M059J (cell line): ENCODE measurements at places on chromosomes 12 and 14.

- no peak for DNase-seq
These were observed 56.9 kb downstream of the ACTN1 start for GRCh38 chr14:68922201-68922621.

DNA sequence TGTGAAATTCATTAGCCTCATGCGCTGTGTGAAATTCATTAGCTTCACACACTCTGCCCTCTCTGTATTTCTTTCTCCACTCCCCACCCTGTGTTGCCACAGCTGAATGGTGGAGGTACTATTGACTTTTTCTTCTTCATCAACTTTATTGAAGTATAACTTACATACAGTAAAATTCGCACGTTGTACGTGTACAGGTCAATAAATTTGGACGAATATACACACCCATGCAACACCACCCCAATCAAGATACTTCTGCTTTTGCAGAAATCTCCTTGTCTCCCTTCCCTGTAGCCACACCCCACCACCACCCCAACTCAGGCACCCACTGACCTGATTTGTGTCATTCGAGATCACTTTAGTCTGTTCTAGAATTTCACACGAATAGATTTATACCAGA lies 51.8 kb downstream of the FBXL14 start:
- no peak for DNase-seq

DNA sequence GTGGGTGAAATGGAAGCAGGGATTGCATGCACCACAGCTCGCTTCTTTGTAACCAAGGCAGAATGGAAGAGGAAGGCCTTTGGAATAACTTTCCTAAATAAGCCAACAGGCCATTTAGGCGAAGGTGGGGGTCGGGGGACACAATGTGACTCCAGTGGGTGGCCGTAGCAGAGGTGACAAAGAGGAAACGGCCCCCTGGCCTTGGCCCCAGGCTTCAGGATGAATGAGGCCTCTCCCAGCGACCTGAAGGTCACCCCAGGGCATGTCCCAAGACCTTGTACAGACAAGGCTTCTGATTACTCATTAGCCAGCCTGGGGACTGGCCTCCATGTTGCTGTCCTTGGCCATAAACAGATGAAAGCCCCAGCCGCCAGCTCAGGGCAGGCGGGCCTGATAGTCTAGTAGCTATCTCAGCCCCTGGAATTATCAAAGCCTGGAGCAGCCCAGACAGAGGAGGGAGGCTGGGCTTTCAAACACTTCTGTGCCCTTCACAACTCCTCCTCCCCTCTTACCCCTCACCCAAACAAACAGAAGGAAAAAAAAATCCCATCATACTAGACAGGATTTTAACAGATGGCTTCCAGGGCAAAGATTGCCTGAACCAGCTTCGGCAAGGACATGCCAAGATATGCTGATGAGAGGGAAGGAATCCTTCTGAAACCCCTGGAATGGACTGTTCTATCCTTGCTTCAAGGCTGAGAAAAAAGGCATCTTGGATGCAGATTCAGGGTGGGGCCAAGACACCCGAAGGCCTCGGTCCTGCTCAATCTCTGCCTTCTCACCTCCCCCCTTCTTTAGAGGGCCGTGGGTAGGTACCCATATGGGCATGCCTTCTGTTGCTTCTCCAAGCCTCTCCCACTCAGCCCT lies 142.3 kb upstream of the PARP11 start:
- no peak for DNase-seq

DNA sequence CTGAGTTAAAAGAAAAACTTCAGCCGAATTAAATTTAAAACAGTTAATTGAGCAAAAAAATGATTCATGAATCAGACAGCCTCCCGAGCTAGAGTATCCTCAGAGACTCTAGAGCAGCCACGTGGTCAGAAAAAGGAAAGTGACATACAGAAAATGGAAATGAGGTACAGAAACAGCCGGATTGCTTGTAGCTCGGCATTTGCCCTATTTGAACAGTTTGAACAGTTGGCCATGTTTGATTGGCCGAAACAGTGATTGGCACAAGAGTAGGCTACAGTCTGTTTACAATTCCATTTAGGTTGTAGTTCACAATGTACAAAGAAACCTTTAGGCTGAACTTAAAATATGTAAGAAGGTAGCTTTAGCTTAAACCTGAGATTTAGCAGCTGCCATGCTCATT lies 12.9 kb upstream of the OXA1L start:
- peak; percentile 57 for DNase-seq

- no peak for DNase-seq
These were observed 339.0 kb downstream of the TMEM121 start for GRCh38 chr14:105865266-105865903.

DNA sequence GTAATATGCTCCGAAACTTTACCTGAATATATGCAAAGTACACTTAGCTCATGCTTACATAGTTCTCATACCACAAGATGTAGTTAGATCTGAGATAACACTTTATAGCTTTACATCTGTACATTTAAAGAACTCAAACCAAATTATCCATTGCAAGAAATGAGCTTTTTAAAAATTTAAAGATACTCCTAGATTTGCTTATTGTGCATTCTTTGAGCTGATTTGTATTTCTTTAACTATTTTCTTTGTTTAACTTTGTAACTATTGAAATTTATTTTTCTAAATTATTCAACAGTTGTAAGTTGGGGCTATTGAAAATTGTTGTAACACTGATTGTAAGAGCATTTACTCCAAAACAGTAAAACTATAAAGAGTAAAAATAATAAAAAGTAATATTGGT lies 340.2 kb upstream of the NOVA1 start:
- DNase-seq, result no peak

DNA sequence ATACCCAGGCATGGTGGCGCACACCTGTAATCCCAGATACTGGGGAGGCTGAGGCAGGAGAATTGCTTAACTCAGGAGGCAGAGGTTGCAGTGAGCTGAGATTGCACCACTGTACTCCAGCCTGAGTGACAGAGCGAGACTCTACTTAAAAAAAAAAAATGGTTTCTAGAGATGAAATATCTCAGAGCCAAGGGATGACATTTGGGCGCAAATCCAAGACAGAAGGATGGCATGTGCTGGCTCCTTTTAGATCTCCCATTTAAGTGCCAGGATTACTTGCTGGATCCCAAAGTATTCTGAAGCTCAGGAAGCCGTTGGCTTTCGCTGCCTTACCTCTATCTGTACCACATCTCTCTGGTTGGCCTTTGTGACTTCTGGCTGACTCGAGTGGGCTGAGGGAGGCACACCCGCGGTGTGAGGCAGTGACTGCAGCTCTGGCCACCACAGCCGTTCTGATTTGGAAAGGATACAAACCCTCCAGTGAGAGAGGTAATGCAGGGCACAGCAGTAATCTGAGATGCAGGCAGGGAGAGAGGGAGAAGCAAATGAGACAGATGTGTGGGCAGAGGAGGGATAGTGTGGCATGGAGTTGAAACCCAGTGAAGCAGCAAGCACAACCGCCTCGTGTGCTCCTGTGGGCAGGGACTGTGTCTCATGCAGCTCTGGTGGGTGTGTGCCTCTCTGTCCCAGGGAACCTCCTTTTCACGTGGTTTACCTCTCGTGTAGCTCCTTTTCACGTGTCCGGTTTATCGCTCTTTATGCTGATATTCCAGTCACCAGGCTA lies 4.9 kb downstream of the B4GALNT3 start:
- DNase-seq, result no peak

DNA sequence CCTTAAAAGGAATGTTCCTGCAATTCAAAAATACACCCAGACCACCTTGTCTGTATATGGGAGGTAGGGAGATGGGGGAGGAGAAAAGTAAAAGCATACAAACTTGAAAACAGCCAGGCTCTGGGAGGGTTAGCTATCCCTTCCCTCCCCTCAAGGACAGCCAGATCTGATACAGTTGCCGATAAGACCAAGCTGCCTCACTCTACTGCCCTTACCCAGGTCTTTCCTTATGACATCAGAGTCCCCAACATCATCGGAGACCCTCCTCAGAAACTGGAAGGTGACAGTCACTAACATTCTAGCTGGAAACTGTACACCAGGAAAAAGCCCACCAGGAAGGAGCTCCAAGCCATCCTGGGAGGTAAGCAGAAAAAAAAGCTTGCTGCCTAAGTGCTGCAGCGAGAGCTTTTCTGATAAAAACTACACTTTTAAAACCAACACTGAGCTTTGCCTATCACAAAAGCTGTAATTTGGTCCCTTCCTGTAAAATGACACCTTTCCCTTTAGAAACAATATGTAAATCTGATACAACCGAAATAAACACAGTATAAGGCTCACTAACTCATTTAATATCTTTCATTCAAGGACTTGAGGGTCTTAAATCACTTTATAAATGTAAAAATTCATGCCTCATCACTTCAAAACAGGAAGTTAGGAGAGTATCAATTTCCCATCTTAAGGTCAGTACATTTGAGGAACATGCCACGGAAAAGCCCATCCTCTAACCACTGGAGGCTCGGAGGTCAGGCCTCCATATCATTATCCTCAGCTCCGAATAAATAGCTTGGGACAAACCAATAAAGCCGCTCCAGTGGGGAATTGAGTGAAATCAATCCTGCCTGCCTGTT lies 20.4 kb upstream of the PLEKHH1 start:
- no peak for DNase-seq

- DNase-seq, result peak; percentile 15
These were observed 17.2 kb downstream of the ZFP36L1 start for GRCh38 chr14:68775614-68776126.

DNA sequence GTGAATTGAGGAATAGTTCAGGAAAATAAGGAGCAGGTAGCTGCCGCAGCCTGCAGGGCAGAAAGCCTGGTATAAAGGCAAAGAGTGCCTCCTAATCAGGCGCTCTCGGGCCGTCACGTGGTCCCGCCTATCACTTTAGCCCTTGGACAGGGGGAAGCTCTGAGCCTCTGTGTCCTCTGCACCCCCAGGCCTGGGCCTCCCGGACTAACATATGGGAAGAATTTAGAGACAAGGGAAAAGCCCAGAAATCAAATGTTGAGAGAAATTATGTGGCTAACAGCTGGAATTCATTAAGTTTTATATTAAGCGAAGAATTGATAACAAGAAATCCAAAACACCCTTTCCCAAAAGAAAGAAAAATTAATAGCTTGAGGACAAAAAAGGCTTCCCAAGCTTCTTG lies 417.7 kb downstream of the ATP23 start:
- DNase-seq, result no peak

DNA sequence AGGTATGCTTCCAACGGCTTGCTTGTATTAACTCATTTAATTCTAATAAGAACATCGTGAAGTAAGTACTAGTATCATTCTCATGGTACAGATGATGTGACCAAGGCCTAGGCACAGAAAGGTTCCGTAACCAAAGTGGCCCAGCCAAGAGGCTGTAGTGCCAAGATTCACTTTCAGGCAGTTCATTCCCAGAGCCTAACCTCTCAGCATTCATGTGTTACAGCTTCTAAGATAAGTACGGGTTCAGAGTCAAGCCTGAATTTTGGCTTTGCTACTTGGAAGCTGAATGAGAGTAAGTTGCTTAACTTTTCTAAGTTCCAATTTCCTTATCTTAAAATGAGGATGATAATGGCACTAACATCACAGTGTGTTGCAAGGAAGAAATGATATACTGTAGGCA lies 379.9 kb downstream of the AEBP2 start:
- DNase-seq, result no peak

- DNase-seq, result peak; percentile 59
These were observed at the start of gene B4GALNT1 for GRCh38 chr12:57632958-57633840. TSS of gene B4GALNT1 (minus strand) at chr12:57633201. CDS start at chr12:57632132, 1,069 bp downstream.

GRCh38 chr12:92570056-92570753 lies 132.6 kb upstream of the PLEKHG7 start:
- peak; percentile 81 for DNase-seq

DNA sequence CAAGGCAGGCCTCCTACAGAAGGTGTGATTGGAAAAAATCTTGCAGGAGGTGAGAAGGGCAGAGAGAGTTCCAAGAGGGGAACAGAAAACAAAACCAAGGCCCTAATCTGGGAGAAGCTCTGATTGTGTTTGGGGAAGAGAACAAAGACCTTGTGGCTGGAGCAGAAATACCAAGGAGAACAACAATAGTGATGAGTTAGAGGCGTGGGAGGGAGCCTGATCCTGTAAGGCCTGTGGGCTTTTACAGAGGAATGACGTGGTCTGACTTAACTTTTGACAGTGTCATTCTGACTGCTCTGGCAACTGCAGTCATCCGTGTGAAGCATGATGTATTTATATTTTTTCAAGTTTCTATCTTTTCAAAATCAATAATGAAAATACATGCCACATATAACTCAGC lies 200.6 kb downstream of the ANO4 start:
- DNase-seq, result peak; percentile 44

DNA sequence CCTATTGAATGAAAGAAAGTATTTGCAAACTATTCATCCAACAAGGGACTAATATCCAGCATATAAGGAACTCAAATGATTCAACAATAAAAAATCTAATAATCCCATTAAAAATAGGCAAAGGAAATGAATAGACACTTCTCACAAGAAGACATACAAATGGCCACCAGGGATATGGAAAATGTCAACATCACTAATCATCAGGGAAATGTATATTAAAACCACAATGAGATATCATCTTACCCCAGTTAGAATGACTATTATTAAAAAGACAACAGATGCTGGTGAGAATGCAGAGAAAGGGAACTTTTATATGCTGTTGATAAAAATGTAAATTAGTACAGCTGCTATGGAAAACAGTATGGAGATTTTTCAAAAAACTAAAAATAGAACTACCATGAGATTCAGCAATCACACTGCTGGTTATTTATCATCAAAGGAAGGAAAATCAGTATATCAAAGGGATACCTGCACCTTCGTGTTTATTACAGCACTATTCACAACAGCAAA lies 89.3 kb downstream of the GARIN6 start:
- DNase-seq, result no peak

GRCh38 chr14:89621009-89621421 lies 204.0 kb upstream of the FOXN3 start:
- DNase-seq, result no peak

DNA sequence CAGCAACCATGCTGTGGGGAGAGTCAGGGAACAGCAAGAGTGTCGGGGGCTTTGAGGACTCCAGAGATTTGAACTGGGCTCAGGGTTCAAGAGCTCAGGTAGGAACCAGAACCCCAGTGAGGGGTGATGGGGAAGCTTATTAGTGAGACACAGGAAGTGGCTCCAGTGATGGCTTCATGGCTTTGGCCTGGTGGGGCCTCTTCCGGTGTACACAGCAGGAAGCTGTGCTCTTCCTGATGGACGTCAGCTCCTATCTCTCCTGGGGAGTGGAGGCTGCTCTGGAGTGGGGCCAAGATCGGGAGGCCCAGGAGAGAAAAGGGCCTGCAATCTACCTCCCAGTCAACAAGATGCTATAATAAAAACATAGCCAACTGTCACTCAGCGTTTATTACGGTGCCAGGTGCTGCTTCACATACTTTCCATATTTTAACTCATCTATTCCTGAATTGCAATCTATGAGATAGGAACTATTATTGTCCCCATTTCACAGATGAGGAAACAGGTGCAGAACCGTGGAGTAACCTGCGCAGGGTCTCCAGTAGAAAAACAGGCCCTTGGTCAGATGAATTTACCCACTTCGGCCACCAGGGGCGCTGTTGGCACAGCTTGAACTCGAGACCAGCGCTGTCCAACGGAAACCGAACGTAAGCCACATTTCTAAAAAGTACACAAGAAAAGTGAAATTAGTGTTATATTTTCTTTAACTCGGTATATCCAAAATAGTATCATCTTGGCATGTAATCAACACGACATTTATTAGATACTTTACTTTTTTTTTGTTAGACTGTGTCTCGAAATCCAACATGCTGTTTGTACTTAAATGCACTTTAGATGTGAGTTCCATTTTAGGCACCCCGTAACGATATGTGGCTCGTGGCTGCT lies 63.6 kb upstream of the DLK1 start:
- peak; percentile 51 for DNase-seq
